Stimulated activated CD4-positive, alpha-beta T cell treated with anti-CD3 and anti-CD28 coated beads, Interleukin-12 subunit alpha, Interleukin-12 subunit beta, amount 100 ng/mL, for 24 hours (primary cell): ENCODE measurements at places on chromosomes 11 and 22.

DNA sequence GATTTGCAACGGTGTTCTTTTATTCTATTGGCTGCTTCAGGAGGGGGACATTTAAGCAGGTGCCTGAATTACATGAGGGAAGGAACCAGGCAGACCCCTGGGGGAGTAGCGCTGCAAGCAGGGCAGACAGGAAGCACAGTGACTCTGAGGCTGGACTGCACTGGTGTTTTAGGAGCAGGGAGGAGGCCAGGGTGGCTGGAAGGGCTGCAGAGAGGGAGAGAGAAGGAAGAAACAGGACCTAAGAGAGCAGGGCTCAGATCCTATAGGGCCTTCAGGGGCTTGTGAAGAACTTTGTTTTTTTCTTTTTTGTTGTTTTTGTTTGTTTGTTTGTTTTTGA is 62.5 kb upstream of the SORL1-AS1 start:
- no peak for DNase-seq

DNA sequence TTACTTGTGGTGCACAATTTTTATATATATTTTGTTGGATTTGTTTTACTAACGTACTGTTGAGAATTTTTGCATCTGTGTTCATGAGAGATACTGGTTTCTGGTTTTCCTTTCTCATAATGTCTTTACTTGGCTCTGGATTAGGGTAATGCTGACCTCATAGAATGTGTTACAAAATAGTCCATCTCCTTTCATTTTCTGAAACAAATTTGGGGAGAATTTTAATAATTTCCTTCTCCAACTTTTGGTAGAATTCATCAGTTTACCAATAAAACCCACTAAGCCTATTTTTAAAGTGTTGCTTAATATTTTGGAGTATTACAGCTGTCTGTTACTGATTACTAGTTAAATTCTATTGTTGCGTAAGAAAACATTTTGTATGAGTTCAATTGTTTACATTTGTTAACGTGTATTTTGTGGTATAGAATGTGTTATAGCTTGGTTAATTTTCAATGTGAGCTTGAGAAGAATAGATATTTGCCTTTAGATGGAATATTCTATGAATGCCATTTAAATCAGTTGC is 11.5 kb downstream of the TRIM22 start:
- DNase-seq: no peak

GRCh38 chr11:124644426-124645280 is 22.0 kb downstream of the TBRG1 start:
- no peak for DNase-seq

DNA sequence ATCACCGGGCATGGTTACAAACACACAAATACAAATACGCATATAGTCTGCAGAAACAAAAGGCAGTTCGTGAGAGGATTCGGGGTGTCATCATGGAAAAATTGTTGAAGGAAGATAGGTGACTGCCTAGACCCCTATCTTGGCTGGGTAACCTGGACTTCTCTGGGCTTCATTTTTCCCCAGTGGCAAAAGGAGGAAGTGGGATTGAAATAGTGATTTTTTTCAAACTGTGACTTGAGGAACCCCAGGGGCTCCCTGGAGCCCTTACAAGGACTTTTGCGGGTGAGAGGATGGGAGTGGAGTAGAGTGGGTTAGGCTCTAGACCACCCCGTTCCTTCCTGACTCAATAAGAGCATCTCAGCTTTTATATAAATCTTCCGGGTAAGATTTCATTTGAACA is 1.0 kb upstream of the ELF5 start:
- DNase-seq: no peak

GRCh38 chr22:22168190-22168940 is 76.2 kb upstream of the VPREB1 start:
- no peak for DNase-seq

DNA sequence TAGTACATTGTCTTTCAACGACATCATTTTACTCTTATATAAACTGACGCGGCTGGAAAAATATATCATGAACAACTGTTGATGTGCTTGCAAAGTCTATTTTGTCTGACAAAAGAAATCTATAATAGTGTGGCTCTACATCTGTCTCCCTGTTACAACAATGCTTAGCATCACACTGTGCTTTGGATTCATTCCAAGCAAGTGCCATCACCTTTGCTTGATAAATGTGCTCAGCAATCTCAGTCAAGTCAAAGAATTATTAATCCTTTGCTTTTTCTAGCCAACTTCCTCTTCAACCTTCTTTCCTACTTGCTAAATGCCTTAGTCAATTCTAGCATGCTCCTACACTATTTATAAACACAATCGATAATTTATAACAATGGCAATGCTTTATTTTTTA is 140.5 kb downstream of the FCHSD2 start:
- DNase-seq: no peak

GRCh38 chr11:113199866-113200265 is 114.5 kb upstream of the TTC12 start:
- DNase-seq: no peak

GRCh38 chr11:112795911-112796649 is 165.1 kb upstream of the NCAM1 start:
- DNase-seq: no peak
